ENCODE measurements at places on chromosomes 6 and 20.

DNA sequence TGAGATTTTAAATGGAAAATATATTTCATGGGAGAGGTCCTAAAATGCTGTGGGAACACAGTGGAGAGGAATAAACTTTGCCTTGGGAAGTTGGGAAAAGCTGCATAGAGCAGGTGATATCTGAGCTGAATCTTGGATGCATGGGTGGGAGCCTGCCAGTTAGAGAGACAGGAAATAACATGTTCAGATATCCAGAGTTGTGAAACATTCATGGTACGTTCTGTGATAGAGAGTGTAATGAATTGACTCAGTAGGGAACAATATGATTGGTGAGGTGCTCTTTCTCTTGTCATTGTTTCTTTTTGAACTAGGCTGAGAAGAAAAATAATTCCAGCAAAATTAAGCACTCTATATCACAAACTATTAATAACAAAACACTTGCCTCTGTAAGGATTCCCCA lies 72.8 kb downstream of the RPS12 start:
- no peak for DNase-seq

DNA sequence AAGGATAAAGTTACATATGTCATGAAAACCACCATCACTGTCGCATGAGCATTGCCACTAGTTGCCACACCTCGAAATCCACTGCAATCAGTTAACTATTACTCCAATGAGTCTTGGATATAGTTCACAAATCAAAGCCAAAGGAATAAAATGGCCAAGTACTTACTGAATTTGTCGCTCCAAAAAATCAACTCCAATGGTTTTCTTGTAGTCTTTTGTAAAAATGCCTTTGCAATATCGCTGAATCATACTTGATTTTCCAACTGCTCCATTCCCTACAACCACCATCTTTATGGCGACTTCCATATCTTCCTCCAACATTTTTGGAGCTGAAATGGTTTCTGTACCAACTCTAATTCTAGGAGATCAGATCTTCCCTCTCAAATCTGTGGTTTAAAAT lies 12.0 kb downstream of the RAB23 start:
- DNase-seq: no peak

- no peak for DNase-seq
Measured at GRCh38 chr6:37511910-37512399, 12.3 kb upstream of the CCDC167 start.

- no peak for DNase-seq
Measured at GRCh38 chr6:87122477-87122876, 27.6 kb upstream of the CGA start.

GRCh38 chr6:45946887-45947286 lies 68.8 kb downstream of the CLIC5 start:
- no peak for DNase-seq

- DNase-seq: no peak
Measured at GRCh38 chr20:57592263-57593092, 27.7 kb downstream of the ZBP1 start.

- no peak for DNase-seq
Measured at GRCh38 chr6:170532867-170533488, 20.1 kb downstream of the PSMB1 start.

DNA sequence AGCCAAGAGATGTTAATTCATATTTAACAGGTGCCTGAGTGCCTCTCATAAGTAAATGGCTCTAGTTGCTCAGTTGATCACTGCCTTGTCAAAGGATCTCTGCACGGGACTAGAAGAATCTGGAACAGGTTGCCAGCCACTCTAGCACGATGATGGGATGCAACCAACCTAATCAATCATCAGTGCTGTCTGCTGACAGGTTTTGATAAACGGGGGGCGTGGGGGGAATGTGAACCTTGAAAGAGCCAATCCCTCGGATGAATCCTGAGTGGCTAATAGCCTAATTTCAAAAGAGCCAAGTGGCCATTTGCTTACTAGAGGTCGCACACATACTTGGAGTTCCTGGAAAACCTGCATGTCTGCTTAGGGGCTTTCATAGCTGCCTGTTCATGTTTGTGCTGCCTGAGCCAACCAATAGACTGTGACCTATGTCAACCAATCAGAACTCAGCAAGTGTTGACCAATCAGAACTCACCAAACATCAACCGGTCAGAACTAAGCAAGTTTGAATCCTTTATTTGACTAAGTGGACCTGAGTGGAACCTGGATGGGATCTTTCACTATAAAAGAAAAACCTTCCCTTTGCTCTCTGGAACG lies 43.5 kb upstream of the ECI2 start:
- no peak for DNase-seq

DNA sequence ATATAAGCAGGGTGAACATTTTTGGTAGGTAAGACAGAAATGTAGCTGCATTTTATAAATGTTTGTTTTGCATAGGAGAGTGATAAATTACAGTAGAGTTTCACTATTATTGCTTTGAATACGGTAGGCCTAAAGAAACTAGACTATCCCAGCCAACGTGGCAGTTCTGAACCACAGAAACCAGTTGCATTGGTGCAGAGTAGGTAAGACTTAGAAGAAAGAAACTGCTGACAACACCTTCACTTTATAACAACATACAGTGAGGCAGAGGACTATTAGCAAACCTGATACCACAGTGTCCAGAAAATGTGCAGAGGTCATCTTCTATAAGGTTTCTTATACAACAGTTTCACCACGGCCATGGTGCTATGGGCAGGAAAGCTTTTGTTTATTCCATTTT lies 566.1 kb downstream of the KIF16B start:
- DNase-seq: no peak

Data from stimulated activated CD4-positive, alpha-beta T cell treated with anti-CD3 and anti-CD28 coated beads, TNF-alpha, amount 100 ng/mL, for 1 hour (primary cell).